T-helper 1 cell (primary cell): ENCODE measurements at places on chromosomes 5 and 9.

DNA sequence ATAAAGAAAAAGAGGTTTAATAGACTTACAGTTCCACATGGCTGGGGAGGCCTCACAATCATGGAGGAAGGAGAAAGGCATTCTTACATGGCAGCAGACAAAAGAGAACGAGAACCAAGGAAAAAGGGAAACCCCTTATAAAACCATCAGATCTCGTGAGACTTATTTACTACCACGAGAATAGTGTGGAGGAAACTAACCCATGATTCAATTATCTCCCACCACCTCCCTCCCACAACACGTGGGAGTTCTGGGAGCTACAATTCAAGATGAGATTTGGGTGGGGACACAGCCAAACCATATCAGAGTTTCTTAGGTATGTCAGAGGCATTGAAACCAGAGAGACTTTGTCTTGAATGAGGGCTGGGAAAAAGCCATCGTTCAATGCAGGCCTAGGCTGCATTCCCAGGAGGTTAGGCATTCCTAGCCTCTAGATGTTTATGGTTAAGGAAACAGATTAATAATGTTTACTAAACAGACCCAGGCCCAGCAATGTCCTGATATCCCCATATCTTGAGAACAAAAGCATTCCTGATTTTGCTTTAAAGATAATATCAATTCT, 7.5 kb upstream of the PAIP1 start:
- no peak for DNase-seq

DNA sequence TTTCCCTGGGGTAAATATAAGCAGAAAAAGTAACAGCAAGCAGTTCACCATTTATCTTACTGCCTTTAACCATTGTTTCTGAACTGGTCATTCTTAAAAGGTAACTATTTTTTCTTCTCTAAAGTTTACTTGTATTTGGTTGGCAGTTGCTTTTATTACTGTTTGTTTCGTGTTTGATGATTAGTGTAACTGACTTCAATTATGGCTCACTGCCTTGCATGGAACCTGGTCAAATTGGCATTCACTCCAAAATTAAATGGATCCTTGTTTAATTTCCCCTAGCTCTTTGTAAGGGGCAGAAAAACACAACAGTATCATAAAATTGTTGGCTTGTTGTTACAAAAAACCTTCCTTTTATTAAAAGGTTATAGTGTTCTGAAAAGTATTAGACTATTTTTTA, 1723.9 kb upstream of the CDH6 start:
- no peak for DNase-seq

GRCh38 chr5:9350301-9350797, 195.5 kb downstream of the SEMA5A start:
- no peak for DNase-seq

GRCh38 chr9:100869326-100869725, 159.2 kb upstream of the PLPPR1 start:
- no peak for DNase-seq

DNA sequence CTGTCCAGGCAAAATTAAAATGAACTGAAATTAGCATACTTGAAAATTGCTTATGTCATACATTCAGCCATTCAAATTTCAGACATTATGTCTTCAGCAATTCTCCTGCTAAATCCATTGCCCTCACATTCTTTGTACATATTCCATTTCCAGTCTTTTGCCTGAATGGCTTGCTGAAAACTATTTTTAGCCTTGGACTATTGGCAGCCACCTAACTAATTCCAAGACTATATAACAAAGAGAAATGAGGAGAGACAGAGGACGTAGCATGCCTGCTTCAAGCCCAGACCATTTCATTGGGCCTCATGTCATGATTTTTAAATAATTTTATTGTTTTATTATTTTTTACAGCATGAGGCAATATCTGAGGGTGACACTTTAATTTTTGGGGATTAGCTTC, 100.3 kb downstream of the MRPS30 start:
- DNase-seq: no peak

DNA sequence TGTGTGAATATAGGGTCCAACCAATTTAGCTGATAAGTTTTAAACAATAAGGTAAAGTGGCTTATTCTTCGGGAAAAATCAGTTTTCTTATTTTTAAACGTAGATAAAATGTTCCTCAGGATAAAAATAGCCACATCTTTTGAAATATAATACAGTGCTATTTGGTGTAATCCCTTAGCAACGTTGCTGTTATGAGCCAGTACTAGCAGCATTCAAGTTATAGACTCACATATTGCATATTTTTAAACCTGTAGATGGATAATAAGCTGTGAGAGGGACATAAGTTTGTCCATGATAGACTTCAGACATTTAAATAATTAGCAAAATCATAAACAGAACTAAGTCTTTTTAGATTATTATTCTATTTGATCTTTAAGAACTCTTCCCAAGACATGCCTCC, 6.3 kb downstream of the PDE4D start:
- DNase-seq: no peak

DNA sequence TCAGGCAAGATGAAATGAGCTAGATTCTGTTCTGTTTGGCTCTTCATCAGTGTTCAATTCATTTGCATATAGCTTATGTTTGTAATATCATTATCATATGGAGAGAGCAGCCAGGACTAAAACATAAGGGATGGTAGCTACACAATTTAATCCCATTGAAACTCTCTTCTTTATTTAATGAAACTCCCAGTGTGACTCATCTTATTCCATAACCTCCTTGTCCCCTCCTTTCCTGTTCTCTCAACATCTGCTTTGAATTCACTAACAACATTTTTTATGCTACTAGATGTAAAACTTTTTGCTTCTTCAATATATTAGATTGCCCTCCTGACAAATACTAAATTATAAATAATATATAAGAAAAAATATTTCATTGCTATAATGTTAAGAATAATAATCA, 1823.4 kb downstream of the MAT2B start:
- DNase-seq: no peak

DNA sequence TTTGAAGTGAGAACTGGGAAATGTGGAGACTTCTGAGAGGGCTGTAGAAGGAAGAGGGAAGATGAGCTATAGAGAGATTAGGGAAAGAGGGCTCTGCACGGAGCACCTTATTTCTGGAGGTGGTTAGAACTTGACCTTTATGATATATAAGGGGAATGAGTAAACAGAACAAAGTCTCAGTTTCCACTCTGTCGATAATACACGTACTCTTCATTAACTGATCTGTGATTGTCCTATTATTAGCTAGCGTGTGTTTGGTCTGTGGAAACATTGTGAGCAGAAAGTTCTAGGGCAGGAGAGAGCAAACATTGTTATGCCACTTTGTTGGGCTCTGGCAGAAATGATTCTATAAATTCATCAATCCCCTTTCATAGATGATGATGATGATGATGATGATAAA, 118.5 kb downstream of the UGCG start:
- DNase-seq: no peak

GRCh38 chr5:160082614-160083500, 36.4 kb downstream of the PWWP2A start:
- no peak for DNase-seq

GRCh38 chr9:89006267-89006666, 15.0 kb downstream of the S1PR3 start:
- no peak for DNase-seq

DNA sequence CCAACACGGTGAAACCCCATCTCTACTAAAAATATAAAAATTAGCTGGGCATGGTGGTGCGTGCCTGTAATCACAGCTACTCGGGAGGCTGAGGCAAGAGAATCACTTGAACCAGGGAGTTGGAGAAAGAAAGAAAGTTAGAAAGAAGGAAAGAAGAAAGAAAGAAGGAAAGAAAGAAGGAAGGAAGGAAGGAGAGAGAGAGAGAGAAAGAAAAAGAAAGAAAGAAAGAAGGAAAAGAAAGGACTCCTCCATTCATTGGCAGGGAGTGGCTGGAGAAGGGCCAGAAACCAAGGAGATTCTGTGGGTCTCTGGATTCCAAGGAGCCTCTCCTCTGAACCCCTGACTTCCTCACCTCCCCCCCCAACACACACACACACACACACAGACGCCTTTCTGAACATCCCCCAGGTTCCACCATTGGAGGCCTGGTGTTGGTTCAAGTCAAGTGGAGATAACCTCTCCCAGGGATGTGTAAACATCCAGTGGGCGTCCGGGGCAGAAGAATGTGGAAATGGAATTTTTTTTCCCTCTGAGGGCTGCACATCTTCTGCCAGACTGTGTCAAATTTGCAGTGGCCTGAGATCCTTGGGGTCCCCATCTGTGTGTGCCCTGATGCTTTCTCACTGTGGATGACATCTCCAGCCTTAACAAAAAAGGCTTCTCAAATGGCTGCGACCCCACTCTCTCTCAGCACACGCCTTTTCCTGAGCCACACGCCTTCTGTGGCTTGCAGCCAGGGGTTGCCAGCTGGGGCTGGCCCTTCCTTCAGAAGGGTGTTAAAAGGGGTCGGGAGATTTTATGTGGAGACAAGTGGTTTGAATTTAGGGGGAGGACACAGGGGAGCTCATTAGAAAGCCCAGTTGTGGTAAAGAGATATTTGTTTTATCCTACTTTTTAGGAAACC, 109.3 kb upstream of the HAND1 start:
- no peak for DNase-seq

DNA sequence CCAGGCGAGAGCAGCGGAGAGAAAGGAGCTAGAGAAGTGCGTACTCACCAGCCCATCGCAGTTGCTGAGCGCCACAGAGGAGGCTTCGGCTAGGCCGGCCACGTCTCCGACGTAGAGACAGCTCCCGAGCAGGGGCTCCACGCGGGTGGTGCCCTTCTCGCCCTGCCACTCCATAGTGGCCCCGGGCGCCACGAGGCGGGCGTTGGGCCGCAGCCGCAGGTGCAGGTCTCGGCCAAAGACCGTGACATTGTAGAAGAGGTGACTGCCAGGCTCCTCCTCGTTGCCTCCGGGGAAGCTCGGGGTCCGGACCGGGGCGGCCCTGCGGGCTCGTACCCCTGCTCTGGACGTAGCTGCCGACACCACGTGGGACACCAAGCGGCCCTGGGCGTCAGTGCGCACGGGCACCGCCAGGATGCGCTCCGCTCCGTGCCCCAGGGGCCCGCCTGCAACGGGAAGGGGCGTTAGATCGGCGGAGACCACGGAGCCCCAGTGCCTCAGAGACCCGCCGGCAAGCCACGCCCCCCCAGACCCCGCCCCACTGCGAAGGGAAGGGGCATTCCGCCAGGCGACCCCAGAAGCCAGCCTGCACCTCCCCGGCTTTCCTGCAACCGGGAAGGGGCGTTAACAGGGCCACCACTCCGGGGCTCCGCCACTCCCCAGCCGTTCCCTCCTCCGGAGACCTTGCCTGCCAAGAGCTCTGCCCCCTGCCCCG, 1.4 kb downstream of the ADAMTS2 start:
- DNase-seq: no peak

- no peak for DNase-seq
Measured at GRCh38 chr9:35859990-35860339, 10.2 kb downstream of the OR13J1 start.

GRCh38 chr9:95127249-95128176, 190.0 kb downstream of the FANCC start:
- peak; percentile 31 for DNase-seq

GRCh38 chr5:31638345-31638744, 586 bp upstream of the PDZD2 start:
- no peak for DNase-seq

GRCh38 chr5:14215901-14216300, 72.8 kb downstream of the TRIO start:
- no peak for DNase-seq

GRCh38 chr9:1102642-1102970, 52.4 kb downstream of the DMRT2 start:
- DNase-seq: no peak

DNA sequence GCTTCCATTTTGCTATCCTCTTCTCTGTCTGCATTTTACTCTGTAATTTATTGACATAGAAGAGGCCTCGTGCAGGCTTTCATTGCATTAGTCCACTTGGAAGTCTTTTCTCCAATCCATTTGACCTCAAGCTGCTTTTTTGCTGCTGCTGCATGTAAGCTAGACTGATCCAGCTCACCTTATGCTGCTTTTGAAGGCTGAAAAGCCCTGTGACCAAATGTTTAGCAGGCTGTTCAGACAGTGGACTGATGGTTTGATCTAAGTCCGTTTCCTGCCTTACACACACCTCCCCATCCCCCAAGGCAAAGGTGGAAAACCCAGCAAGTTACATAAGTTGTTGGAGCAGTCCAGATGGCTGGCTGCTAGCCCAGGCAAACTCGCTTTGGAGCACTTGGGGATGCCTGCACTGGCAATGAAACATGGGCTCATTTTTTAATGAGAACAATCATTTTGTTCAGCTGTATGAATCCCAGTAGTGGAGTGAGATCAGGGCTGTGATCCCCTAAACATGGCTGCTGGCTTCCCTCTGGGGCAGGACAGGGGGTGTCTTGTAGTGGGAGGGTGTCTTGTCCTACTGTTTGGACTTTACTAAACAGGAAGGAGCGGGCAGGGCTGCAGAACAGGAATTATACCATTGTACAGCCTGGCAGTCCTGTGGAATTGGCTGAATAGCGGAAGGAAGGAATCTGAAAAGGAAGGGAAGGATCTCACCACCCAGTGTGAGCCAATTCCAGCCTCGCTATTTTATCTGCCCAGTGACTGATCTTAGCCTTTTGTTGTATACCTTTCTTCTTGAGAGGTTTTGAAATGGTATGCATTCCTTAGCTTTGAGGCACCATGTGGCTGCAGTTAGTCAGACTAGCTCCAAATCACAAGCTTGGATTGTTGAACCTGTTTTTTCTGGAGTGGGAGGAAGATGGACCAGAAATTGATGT, 212.0 kb downstream of the ARHGAP26 start:
- no peak for DNase-seq

GRCh38 chr9:129422032-129422842, 198.7 kb downstream of the C9orf50 start:
- DNase-seq: no peak

GRCh38 chr5:127079994-127080491, 6.7 kb upstream of the C5orf63 start:
- DNase-seq: no peak

DNA sequence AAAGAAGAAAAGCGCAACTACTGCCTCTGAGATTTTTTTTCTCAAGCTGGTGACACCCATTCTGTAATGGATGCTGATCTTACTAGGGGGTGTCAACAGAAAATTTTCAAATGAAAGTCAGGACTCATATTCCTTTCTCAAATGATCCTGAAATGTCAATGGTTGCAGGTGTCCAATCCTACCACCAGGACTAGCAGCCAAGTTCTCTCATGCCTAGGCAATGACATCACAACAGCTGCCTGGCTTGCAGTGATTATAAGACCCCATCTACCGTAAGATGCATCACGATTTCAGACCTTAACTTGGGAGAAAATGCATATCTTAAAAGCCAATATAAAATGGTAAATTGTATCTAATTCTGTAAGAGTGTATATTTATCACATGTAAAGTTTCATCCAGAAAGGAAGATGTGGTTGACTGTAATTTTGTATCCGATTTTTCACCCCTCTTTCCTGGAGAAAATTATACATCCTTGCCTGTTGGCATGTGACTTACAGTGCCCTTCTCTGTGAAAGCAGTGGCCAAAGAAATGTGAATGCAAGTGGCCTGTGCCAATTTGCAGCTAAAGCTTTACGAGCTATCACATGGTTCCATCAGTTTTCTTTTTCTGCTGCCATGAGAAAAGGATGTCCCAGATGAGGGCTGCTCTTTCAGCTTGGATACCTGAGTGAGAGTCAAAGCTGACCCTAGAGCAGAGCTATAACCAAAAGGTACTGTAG, 104.4 kb downstream of the DENND1A start:
- DNase-seq: no peak
